ENCODE measurements at places on chromosomes 5 and 9.

- DNase-seq = no peak
Measured at GRCh38 chr5:6261256-6261655, 117.1 kb downstream of the MED10 start.

GRCh38 chr9:122197882-122198281 is 30.9 kb downstream of the LHX6 start:
- DNase-seq = no peak

- peak; percentile 15 for DNase-seq
Measured at GRCh38 chr9:89177944-89178829, at the start of gene SHC3. TSS of gene SHC3 (minus strand) at chr9:89178818. CDS start at chr9:89178460, 358 bp downstream.

- DNase-seq = peak; percentile 37
Measured at GRCh38 chr5:128193665-128194390, 110.3 kb downstream of the SLC12A2 start.

DNA sequence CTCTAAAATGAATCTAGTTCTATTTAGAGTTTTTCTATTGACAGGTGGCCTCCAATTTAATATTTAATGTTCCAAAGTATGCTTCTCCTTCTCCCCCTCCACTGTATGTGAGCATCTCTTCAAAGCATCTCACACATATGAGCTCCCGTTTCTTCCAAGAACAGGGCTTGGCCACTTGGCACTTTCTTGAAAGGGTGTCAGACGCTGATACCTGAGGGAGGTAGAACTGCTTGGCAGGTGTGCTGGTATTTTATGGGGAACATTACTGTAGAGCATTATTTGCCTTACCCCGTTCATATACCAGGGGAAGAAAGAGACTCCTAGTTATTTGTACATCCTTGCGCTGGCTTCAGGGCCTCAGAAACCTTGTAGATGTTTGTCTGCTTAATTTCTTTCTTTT is 1.9 kb downstream of the RCL1 start:
- DNase-seq = no peak

- peak; percentile 91 for DNase-seq
Measured at GRCh38 chr9:114246558-114246957, 76.3 kb upstream of the ORM1 start.

DNA sequence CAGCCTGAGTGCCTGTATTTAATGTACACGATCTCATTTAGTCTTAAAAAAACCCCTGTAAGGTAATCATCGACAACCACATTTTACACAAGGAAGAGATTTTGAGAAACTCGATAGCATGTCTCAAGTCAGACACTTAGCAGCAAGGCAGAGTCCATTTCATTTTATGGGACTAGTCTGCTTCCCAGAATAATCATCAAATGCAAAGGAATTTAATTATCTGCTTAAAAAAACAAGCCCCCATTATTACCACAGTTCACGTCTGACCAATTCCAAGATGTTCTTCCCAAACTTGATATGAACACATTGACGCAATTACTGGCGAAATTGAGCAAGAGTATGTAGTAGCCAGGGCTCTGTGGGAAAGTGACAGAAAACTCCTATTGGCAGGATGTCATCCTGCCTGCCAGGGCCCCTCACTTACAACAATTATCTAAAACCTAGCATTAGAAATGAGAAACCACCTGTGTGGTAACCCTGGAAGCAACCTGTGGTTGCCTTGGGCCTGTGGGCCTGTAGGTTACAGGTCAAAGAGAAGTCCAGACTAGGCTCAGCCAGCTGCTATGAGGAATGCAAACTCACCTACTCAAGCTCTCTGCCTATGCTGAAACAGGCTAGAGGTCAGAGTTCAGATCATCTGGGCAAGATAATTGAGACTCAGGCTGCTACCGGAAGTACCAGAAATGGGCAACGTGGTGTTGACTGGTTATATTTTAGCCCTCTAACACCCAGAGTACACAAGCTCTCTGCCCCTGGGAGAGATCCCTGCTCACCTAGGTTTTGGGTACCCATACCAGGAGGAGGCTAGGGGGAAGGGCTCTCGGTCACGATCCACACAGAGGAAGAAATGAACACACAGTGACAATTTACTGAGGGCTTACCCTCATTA is 1.6 kb downstream of the B4GALT1 start:
- DNase-seq = peak; percentile 94

GRCh38 chr5:38800515-38800914 is 45.3 kb upstream of the OSMR start:
- DNase-seq = no peak

DNA sequence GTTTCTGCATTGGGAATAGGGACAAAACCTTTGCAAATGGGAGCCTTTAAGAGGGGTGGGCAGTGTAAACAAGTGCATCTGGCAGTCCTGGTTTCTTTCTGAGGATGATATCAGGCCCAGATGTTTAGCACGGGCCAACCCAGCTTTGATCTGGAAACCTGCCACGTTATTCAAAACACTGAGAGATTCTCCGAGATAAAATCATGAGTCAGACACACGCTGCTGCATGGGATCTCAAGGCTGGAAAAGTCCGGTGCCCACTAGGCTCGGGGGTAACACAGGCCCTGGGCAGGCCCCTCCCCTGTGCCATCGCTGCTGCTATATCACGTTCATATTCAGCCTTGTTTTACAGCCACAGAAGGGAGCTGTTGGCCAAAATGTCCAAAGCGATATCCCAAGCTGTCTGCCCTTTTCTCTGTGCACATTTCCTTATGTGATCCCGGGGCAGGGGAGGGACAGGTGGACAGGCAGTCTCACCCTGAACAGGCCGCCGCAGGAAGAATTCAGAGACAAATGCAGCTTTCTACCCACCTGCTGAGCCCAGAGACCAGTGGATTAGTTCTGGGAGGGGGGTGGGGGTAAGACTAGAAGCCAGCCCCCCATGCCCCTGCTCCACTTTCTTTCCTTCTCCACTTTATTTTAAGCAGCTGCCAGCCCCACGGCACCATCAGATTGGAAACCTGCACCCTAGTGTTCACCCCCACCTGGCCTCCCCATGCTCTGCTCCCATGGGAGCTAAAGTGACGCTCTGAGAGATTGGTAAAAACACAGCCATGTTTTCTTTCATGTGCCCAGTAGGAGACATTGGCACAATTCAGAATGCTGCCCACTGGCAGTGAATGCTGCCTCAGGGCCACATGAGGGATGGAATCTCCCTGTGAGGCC is 63.1 kb downstream of the TMOD1 start:
- DNase-seq = peak; percentile 45

- DNase-seq = no peak
Measured at GRCh38 chr9:19464061-19464763, 55.4 kb downstream of the ACER2 start.
